Activated CD8-positive, alpha-beta memory T cell treated with anti-CD3 and anti-CD28 coated beads for 48 hours (primary cell): ENCODE measurements at places on chromosomes 2 and 18.

DNA sequence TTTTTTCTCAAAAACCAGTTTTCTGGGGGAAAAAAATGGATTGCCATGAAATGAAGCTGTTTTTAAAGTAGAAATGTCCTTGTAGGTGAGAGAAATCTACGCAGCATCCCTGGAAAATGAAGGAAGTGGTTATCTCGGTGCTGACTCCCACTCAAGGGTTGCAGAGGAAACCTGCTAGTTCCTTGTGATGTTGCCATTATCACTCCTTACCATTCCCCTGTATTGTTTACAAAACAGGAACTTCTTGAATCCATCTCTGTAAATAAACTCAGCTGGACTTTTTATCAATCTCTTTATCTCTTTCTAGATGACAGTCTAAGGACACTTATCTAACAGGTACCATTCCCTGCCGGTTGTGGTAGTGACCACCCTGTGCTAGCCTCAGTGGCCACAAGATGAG is 61.2 kb downstream of the FEZ2 start:
- no peak for DNase-seq

DNA sequence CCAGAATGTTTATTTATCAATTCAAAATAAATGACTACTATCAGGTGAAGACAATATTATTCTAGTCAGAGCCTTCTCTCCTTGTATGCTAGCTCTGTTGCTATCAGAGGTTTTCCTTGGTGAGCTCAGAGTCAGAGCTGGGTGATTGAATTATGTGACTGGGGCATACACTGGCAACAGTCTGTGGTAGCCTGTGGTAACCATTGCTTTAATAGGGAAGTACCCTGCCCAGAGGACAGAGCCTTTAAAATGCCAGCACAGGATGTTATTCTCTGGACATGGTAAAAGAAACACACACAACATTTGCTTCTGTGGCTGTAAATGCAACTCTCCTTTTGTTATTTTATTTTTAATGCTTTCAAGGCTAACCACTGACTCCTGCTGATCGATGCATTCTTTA is 124.7 kb downstream of the PPP1R1C start:
- DNase-seq, result no peak

DNA sequence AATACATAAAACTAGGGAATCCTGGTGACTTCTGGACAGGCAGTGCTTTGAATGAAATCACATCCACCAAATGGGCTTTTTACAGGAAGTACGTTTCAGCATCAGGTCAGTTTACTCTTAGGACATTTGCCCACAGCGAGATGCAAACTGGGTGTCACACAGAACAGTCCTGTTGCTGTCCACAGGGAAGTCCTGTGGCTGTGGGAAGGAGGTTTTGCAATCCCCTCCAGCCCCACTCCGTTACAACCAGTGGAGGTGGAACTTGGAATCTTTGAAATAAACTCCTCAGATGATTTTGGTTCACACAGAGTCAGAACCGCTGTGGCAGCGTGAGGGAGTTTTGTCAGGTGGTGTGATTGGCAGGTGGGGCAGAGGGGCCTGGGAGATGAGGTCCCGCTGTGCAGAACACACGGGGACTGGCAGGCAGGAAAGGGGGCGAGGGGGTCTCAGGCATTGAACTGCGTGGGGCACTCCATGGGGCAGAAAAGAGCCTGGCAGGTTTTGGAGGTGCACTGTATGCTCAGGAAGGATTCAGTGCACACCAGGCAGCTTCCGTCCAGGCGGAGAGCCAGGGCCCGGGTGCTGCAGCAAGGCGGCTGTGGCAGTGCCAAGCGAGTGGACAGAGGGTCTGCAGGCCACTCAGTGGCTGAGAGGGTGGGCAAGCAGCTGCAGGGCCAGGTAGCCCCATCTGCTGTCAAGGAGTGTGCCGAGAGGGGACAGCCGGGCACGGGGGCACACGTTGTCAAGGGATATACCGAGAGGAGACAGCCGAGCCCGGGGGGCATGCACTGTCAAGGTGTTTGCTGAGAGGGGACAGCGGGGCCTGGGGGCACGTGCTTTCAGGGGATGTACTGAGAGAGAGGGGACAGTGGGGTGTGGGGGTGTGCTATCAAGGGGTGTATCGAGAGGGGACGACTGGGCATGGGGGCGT is 148.7 kb downstream of the LDLRAD4 start:
- DNase-seq, result no peak

DNA sequence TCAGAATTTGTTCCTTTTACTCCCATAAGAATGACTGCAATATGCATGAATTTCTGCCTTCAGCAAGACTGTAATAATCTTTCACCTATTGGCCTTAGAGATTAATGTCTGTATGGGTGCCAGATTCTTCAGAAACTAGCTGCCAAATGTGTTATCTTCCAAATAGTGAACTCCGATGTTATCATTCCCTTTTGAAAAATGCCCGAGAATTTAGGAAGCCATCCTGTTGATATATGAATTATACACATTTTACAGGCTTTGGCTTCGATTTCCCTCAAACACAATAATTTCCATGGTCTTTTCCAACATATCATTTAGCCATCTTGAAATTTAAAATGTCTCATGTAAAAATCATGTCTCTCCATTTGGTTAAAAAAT is 101.5 kb downstream of the ZNF521 start:
- no peak for DNase-seq

GRCh38 chr2:9113262-9113661 is 93.3 kb upstream of the ASAP2 start:
- no peak for DNase-seq

DNA sequence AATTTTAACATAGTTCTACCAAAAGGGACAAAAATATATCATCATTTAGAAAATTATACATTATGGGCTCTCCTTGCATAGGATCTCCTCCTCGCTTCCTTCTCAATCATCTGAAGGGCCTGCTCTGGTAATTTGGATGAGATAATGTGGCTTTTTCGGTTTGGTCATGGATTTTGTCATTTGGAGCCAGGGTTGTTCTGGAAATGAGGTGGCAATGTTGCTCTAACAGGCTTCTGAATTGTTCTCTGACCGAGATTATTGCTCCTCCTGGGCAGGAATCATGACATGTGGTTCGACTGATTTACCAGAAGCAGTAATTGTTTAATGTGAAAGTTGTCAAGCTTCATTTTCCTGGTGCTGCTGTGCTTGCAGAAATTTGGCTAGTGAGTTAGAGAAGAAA is 194.7 kb upstream of the ERBB4 start:
- DNase-seq, result no peak

GRCh38 chr2:134411279-134411827 is 157.5 kb downstream of the MGAT5 start:
- DNase-seq, result no peak

DNA sequence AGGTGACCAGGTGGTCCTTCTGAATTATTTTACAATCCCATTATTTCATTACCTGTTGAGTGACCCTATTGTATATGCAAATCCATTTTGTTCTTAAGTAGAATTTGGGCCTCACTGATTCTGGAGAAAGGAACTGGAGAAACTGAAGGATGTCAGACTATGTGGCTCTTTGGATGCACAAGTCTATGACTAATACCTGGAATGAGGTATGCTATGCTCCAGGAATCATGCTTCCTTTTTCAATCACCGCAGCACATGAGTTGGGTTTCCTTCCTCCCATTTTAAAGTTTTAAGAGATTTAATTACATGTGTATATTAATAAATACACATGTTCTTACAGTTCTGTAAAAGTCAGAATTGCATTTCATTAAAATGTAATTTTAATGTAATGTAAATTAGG is 253.9 kb upstream of the VWC2L start:
- DNase-seq, result no peak
